Stimulated activated CD4-positive, alpha-beta T cell treated with anti-CD3 and anti-CD28 coated beads, Interleukin-1b, Interleukin-23, amount 100 ng/mL, for 4 hours (primary cell): ENCODE measurements at places on chromosomes 16 and 17.

DNA sequence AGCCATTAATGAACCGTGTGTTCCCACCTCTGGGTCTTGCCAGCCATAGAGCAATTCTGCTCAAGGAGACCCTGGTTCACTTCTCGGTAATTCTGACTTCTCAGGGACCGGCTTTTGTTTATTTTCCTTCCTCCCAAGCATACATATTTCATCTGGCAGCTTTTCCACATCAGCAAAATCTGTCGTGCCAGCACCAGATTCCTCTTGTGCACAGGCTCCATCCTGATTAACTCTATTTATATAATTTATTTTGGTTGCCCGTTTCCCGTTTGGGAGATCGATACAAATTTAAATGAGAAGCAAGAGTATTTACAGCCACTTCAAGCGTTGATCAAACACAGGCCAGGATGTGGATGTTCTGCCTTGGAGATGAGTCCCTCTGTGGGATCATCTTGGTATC, 161.9 kb upstream of the XYLT1 start:
- DNase-seq, result no peak

DNA sequence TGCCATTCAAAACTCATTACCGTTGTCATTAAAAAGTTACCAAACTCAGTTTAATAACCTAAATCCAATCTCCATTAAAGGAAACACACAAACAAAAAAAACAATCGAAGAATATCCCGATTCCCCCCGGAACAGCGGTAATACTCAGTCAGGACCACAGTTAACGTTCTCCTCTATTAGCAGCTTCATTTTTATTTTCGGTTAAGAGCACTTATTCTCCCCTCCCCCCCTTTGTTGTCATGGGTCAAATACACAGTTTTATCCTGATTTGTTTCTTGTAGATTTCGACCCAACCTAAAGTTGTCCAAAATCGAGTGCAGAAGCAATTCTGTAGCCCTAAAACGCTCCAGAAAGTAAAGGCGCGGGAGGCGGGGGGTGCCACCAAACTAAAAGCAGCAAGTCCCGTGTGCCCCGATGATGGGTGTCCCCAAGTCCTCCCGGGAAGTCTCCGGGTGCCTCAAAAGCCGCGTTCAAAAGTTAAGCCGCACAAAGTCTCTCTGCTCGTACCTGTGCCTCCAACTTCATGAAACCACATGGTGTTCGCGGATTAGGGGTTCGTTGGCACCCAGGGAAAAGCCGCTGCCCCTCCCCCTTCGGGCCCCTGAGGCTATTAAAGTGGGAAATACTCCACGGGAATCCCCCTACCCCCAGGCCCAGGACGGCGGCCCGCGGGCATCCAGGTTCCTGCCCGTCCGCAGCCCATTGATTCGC, 996 bp downstream of the SUMO2 start:
- DNase-seq, result peak; percentile 18

- DNase-seq, result no peak
Measured at GRCh38 chr17:30318155-30318554, 15.7 kb downstream of the TMIGD1 start.

- no peak for DNase-seq
Measured at GRCh38 chr16:22670551-22671041, 143.4 kb upstream of the HS3ST2 start.

GRCh38 chr16:22383827-22384226, 9.4 kb upstream of the CDR2 start:
- no peak for DNase-seq

- no peak for DNase-seq
Measured at GRCh38 chr17:7982666-7983065, 19.7 kb upstream of the GUCY2D start.

DNA sequence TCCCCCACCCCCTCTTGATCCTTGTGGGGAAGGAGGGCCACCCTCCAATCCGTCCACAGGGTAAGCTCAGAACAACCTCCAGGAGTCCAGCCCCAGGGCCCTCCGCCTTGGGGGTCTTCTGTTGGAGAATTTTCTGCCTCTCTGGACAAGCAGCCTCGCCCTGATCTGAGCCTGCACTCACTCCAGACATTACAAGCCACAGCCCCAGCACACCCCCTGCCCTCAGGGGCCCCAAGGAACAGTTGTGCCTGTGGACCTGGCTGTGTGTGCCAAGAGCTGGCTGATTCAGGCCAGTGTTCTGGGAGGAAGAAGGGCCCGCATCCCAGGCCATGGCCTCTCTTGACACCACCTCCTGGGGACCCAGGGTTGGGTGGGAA, 477 bp upstream of the ARHGAP27 start:
- DNase-seq, result no peak

DNA sequence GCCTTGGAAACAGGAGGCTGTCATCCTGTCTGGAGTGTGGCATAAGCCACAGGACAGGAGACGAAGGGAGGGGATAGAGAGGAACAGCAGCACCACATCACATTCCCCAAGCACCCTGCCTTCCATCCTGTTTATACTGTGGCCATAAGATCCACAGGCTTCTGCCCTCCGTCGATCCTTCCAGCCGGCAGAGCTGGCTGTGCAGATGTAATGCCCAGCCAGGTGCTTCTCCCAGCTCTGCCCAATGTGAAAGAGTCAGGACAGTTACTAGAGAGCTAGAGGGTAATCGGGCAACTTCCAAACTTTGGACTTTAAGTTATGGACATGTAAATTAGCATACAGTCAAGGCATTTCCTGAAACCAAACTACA, 368.4 kb downstream of the SOX9 start:
- no peak for DNase-seq

DNA sequence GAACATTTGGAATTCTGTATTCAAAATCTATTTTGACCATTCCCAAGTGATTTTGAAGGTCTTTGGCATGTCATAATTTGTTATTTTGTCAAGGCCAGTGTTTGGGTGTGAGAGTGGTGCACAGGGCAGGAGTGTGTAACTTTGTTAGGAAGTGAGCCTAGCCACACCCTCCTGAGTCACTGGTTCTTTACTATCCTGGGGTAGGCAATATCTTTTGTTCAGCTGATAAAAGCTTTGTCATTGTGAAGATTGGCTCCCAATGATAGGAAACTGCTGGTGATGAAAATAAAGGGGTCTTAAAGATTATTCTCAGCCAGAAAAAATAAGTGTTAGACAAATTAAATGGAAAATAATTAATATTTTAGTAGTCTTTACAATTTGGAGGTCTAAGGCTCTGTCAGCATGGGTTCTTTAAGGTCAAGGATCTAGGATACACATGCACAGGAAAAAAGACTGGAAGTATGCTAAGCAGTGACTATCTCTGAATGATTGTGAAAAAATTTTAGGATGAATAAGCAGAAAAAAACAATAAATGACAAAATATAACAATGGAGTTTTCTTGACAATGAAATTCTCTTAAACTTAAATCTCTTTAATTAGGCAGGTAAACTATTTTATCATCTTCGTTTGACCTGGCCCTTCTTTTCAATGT, 5.1 kb downstream of the UBN1 start:
- no peak for DNase-seq
